ENCODE measurements at places on chromosomes 7 and 10. TPM values are rescaled to one million over a fixed set of nuclear protein-coding genes. Genes with fewer than 3 reads are reported as not detected.
A peak's percentile ranks its signal among the peaks of the same experiment; 100 is the strongest.

GRCh38 chr7:5586279-5586962 is 162.8 kb upstream of the TNRC18 start:
- H3K27me3 ChIP-seq: no peaks in the 10 kb centered on the region
- peaks cover 3% of the 10 kb centered on the region for H3K4me1 ChIP-seq
- H3K36me3 ChIP-seq: no peaks in the 10 kb centered on the region

DNA sequence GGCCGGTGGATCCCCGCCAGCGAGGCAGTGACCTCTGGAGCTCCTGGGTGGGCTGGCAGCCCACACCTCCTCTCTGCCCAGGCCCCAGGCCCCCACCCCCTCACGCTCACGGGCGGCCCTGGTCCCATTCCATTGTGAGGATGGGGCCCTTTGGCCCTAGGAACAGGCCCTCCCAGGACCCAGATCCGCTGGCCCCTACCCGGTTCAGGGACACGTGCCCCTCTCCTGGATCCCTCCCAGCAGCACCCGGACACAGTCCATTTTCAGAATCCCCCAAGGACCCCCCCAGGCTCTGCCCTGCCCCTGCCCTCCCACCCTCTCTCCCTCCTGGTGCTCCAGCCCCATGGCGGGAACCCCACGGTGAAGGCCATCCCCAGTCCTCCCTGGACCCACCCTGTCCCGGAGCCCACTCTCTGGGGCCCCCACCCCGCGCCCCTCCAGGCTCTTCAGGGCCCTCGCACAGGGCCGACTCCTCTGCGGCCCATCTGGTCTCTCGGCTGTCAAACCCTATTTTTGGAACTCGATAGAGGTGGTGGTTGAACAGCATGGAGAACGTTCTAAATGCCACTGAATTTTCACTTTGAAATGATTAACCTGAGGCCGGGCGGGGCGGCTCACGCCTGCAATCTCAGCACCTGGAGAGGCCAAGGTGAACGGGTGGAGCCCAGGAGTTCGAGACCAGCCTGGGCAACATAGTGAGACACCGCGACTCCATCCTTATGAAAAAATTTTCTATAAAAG is 8.1 kb downstream of the ADAP1 start:
- peaks cover 30% of the 10 kb centered on the region for H3K4me1 ChIP-seq
- H3K27me3 ChIP-seq: no peaks in the 10 kb centered on the region
- H3K4me3 ChIP-seq: no peak overlapping the region
- DNase-seq: no peak

DNA sequence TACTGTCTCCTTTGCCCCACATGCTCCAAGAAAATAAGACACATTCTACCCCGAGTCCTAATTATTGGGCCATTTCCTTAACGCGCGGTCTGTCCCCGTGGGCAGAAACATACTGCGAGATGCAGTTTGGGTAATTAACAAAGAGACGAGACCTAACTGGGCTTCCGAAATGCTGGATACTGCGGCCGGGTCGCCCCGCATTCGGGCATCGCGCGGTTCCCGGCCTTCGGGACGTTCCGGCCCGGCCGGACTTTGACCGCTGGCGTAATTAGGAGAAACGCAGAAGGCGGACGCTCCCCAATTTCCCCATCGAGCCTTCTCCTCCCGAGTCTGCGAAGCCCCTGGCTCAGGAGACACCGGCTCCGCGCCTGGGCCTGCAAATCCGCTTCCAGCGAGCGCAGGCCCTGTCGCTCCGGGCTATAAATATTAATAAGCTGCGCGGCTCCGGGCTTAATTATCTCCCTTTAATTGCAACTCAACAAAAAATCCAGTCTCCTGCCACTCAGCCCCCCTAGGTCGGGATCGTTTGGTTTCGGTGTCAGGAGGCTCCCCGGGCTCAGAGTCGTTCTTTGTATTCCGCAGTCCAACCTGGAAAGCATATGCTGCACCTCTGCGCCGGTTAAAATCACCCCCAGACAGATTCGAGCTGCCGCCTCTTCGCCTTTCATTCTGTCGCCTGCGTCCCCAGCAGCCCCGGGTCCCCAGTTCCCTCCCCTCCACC is 131.5 kb downstream of the SPAG6 start:
- 0 out of 2 replicates have a peak, but pooled peaks cover 2% of the 10 kb centered on the region for H3K4me1 ChIP-seq
- H3K4me3 ChIP-seq: no peak overlapping the region
- H3K36me3 ChIP-seq: no peaks in the 10 kb centered on the region
- no peak for DNase-seq
- H3K27ac ChIP-seq: no peak overlapping the region
- no peaks in the 10 kb centered on the region for H3K27me3 ChIP-seq

DNA sequence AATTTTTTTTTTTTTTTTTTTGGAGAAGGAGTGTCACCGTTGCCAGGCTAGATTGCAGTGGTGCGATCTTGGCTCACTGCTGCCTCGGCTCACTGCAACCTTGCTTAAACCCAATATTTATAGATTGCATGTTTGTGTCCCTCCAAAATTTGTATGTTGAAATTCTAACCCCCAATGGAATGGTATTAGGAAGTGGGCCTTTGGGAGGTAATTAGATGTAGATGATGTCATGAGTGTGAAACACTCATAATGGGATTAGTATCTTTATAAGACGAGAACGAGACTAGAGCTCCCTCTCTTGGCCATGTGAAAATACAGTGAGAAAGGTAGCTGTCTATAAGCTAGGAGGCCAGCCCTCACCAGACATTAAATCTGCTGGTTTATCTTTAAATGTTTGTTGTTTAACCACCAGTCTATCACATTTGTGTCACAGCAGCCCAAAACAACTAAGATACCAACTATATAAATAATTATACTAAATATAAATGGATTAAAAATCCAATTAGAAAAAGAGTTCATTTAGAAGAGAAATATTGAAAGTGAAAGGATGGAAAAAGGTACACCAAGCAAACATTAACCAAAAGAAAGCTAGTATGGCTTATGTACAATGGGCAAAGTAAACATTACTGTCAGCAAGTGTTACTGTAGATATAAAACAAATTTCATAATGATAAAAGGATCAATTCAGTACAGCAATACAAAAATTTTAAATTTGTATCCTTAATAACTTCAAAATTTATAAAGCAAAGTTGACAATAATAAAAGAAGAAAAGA is 9.3 kb downstream of the TCAF1 start:
- H3K36me3 ChIP-seq: no peaks in the 10 kb centered on the region
- no peaks in the 10 kb centered on the region for H3K4me1 ChIP-seq
- DNase-seq: peak; percentile 74
- H3K27ac ChIP-seq: no peak overlapping the region
- no peak overlapping the region for H3K4me3 ChIP-seq

GRCh38 chr7:102205915-102206314 is 80.8 kb upstream of the SH2B2 start:
- H3K27me3 ChIP-seq: no peaks in the 10 kb centered on the region
- no peaks in the 10 kb centered on the region for H3K4me1 ChIP-seq
- no peaks in the 10 kb centered on the region for H3K36me3 ChIP-seq
- H3K27ac ChIP-seq: no peak overlapping the region
- no peak for DNase-seq

- no peak for DNase-seq
- H3K36me3 ChIP-seq: no peaks in the 10 kb centered on the region
- no peak overlapping the region for H3K4me3 ChIP-seq
- no peak overlapping the region for H3K27ac ChIP-seq
- peaks cover 5% of the 10 kb centered on the region for H3K4me1 ChIP-seq
Measured at GRCh38 chr7:128115821-128116723, 84.8 kb upstream of the LRRC4 start.

DNA sequence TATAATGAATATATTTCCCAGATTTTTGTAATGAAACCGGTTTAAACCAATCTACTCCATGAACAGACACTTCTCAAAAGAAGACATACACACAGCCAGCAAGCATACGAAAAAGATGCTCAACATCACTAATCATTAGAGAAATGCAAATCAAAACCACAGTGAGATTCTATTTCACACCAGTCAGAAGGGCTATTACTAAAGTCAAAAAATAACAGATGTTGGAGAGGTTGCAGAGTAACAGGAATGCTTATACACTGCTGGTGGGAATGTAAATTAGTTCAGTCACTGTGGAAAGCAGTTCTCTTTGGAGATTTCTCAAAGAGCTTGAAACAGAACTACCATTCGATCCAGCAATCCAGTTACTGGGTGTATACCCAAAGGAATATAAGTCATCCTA is 240.7 kb downstream of the TSPAN12 start:
- no peak overlapping the region for H3K4me3 ChIP-seq
- no peaks in the 10 kb centered on the region for H3K36me3 ChIP-seq
- no peaks in the 10 kb centered on the region for H3K27me3 ChIP-seq
- H3K4me1 ChIP-seq: no peaks in the 10 kb centered on the region
- DNase-seq: no peak

DNA sequence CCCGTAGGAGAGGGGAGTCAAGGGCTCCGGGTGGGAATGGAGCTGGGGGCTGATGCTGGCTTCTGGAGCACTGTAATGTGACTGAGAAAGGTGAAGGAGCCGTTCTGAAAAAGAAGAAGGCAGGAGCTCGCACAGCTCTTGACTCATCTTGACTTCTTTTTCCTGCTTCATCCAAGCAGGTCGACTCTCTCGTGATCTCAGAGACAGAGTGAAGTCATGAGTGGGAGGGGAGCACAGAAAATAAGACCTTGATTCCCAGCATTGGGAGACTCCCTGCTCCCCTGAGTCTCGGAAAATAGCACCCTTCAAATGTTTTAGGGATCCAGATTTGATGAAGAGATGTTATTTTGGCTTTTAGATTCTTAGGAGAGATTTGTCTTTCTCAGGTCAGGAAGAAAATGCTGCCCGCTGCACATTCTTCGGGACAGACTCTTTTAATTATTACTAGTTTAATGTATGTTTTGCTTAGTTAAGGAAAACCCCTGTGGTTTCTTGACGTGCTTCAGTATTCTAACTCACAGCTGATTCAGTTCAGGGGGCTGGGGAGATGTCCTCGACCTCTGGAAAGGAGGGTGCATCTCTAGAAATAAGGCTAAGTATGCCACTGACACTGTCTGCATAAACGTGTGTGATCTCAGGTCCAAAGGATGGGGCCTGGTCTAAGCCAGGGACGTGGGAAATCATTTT is 34.1 kb downstream of the EGFR start:
- H3K36me3 ChIP-seq: no peaks in the 10 kb centered on the region
- no peaks in the 10 kb centered on the region for H3K27me3 ChIP-seq
- no peak for DNase-seq

DNA sequence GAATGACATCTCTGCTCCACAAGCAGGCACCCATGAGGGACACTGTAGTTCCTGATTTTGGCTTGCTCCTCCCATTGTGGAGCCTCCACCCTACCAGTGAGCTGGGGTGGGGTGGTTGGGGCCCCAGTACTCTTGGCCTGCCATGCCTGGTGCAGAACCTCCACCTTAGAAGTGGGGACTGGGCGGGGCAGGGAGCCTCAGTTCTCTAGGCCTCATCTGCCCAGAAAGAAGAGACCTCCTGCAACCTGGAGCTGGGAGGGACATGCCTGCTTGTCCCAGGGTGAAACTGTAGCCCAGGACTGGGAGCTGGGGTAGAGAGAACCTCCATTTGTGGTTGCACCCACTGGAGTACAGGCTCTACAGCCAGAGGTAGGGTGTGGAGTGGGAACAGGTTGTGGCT is 14.4 kb downstream of the RAMP3 start:
- peaks cover 15% of the 10 kb centered on the region for H3K27me3 ChIP-seq
- no peak overlapping the region for H3K27ac ChIP-seq
- no peak for DNase-seq
- no peak overlapping the region for H3K4me3 ChIP-seq
- no peaks in the 10 kb centered on the region for H3K4me1 ChIP-seq
- H3K36me3 ChIP-seq: no peaks in the 10 kb centered on the region

- peaks cover 23% of the 10 kb centered on the region for H3K4me1 ChIP-seq
- H3K36me3 ChIP-seq: no peaks in the 10 kb centered on the region
- DNase-seq: peak; percentile 17
- H3K27me3 ChIP-seq: no peaks in the 10 kb centered on the region
Measured at GRCh38 chr10:132407243-132407746, 10.3 kb downstream of the PWWP2B start.

DNA sequence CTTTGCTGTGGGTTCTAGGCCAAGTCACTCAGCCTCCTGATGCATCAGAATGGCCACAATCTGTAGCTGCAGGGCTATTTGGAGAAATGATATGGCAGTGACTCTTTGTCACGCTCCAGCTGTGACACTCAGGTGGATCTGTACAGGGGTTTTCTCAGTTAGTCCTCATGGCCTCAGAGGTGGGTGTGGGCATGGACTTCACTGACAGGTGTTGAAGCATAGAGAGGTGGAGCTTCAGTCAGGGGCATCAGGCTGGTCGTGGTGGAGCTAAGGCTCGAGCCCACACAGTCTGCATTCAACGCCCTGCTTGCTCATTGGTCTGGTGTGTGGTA is 21.2 kb downstream of the PALD1 start:
- no peaks in the 10 kb centered on the region for H3K4me1 ChIP-seq
- no peak for DNase-seq
- no peak overlapping the region for H3K4me3 ChIP-seq
- H3K27ac ChIP-seq: no peak overlapping the region
- 0 out of 2 replicates have a peak, but pooled peaks cover 7% of the 10 kb centered on the region for H3K27me3 ChIP-seq

DNA sequence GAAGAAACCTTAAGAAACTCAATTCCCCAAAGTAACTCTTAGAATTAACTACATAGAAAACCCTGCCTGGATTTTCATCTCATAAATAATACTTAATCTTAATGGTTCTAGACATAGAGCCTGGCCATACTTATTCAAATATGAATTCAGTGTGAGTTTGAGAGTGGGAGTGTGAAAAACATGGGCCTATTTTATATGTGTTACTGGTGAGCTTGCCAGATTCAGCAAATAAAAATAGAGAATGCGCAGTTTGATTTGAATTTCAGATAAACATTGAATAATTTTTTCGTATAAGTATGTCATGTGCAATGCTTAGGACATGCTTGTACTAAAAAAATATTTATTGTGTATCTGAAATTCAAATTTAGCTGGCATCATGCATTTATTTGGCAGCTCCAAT is 473.9 kb upstream of the FZD8 start:
- peaks cover 15% of the 10 kb centered on the region for H3K4me1 ChIP-seq
- no peak overlapping the region for H3K27ac ChIP-seq
- H3K4me3 ChIP-seq: no peak overlapping the region
- DNase-seq: no peak
- no peaks in the 10 kb centered on the region for H3K27me3 ChIP-seq
- no peaks in the 10 kb centered on the region for H3K36me3 ChIP-seq

- no peak for DNase-seq
- H3K4me1 ChIP-seq: peaks cover 21% of the 10 kb centered on the region
- peak overlapping the region; percentile 21 for H3K4me3 ChIP-seq
- H3K27me3 ChIP-seq: no peaks in the 10 kb centered on the region
- no peak overlapping the region for H3K27ac ChIP-seq
- no peaks in the 10 kb centered on the region for H3K36me3 ChIP-seq
Measured at GRCh38 chr10:132176623-132177500, 9.9 kb upstream of the DPYSL4 start.

GRCh38 chr7:46253520-46253919 is 332.4 kb upstream of the IGFBP3 start:
- no peak overlapping the region for H3K4me3 ChIP-seq
- no peaks in the 10 kb centered on the region for H3K27me3 ChIP-seq
- peaks cover 16% of the 10 kb centered on the region for H3K4me1 ChIP-seq
- peak; percentile 54 for DNase-seq
- no peak overlapping the region for H3K27ac ChIP-seq

- no peaks in the 10 kb centered on the region for H3K4me1 ChIP-seq
- no peak for DNase-seq
- no peaks in the 10 kb centered on the region for H3K27me3 ChIP-seq
- H3K36me3 ChIP-seq: no peaks in the 10 kb centered on the region
- H3K4me3 ChIP-seq: no peak overlapping the region
Measured at GRCh38 chr10:109253306-109253705, 670.0 kb downstream of the XPNPEP1 start.

GRCh38 chr10:103928784-103929183 is 10.8 kb upstream of the STN1 start:
- H3K4me1 ChIP-seq: no peaks in the 10 kb centered on the region

Gene FZD8
- total RNA-seq: 275 TPM

Gene TMEM196
- total RNA-seq: not detected

Gene TRPV5
- not detected for total RNA-seq

Gene A1CF
- total RNA-seq: not detected

Gene MNX1
- total RNA-seq: 3.7 TPM

Gene WDFY4
- total RNA-seq: not detected

Gene SEMA3A
- total RNA-seq: 16.9 TPM

Gene ACBD7
- total RNA-seq: 5.4 TPM

Gene ACBD5
- total RNA-seq: 10.7 TPM
